ENCODE measurements at places on chromosomes 7 and 10.

- no peak for DNase-seq
These were observed 14.4 kb upstream of the RBM20 start for GRCh38 chr10:110629680-110630191.

DNA sequence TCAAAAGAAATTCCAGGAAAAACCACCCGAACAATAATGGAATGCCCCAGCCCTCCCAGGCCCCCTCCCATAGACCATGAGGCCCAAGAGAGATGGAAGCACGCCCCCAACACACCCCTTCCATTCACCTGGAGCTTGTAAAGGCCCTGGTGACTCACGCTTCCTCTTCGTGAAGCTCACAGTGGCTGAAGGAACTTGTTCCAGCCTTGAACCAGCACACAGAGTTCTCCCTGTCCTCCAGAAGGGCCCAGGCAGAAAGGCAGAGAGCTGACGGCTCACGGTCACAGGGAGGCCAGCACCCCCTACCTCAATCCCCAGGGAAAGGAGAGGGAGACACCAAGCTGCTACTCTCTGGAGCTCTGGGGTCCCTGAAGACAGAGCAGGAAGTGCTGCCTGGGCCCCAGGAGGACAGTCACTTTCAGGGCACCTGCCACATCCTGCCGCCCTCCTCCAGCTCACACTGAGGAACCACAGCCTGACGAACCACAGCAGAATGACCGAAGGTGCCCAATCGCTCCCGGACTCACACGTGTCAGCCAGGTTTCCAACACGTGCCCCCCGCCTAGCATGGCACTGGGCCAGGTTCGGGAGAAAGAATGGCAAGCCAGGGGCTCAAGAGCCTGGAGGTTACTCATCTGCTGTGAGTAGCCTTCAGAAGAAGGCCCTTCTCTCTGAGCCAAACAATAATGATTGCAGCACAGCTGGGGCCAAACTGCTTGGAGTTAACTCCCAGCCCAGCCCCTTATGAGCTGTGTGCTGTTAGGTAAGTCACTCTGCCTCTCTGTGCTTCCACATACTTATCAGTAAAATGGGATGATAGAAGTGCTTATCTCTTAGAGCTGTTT lies 52.8 kb downstream of the DLG5 start:
- DNase-seq: no peak

DNA sequence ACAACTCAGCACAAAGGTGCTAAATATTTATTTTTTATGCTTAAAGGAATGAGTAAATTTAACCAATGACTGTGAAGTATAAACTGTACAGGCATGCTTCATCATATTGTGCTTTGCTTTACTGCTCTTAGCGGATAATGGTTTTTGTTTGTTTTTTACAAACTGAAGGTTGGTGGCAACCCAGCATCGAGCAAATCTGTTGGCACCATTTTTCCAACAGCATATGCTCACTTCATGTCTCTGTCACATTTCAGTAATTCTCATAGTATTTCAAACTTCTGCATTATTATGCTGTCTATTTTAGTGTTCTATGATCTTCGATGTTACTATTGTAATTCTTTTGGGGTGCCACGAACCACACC lies 22.8 kb downstream of the BRAF start:
- DNase-seq: no peak

DNA sequence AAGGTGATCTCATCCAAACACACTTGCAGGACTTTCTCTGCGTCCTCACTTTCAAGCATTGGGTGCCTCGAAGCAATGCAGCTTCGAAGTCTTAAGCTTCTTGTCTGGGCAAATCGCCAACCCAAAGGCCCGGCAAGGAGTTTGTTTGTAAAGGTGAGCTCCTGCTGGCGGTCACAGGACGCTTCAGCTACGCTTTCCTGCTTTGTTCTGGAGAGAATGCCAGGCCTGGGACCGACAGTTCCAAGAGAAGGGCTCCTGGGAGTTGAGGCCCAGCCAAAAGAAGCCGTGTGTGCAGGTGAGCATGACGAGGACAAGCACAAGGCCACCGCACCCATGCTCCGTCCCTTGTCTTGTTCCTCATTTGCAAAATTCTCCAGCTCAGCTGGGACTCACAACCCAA lies 106.6 kb upstream of the DOCK1 start:
- DNase-seq: no peak

DNA sequence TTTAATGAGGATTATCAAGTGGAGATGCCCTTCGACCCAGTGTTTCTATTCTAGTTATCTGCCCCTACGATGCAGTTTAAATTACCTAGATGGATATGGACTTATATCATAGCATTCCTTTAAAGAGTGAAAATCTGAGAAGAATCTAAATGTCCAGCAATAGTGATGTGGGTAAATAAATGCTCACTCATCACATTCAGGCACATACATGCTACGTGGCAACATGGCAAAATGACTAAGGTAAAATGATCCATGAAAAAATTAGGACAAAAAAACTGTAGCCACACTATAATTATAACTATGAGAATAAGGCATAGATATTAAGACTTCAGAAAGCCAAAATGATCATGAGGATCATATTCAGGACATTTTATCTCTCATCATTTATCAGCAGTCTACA lies 82.4 kb upstream of the PDE1C start:
- no peak for DNase-seq

GRCh38 chr7:71716690-71717089 lies 584.7 kb downstream of the GALNT17 start:
- no peak for DNase-seq

DNA sequence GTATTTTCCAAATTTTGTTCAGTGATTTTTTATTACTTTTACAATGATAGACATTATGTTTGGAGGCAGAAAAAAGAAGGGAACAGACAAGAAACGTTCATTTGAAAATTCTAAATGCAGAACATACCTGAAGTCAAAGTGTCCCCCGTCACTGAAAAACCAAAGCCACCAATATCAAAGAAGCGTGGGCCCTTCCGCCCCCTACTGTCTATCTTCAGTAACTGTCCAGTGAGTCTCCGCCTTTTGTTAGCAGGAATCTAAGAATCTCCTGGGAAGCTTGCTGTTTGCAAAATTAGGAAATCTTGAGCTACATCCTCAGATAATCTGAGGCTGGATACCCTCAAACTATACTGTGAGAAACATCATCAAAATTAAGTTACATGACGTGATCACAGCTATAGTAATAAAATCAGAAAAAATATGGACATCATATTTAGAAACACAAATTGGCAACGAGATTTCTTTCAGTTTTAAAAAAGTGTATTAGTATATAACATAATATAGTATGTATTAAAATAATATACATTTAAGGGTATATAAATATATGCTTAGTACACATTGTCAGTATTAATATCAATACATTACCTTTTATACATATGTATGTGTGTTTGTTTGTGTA lies 169.3 kb upstream of the AKR1E2 start:
- DNase-seq: no peak

DNA sequence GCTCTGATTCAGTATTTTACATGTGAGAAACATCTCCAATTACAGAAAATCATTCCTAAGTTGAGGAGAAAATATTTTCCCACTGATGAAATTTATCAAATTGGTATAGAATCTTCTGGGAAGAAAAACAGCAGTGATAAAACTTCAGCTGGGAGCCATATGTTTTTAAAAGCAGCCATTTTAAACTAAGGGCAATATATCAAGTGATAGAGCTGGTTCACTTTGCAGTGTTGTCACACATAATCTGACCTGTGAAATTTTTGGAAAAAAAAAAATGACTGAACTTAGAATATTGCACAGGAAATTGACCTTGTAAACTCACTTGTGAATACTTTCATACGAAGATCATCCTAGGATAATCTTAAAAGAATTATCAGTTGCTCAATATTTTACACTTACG lies 10.5 kb upstream of the EZH2 start:
- no peak for DNase-seq

DNA sequence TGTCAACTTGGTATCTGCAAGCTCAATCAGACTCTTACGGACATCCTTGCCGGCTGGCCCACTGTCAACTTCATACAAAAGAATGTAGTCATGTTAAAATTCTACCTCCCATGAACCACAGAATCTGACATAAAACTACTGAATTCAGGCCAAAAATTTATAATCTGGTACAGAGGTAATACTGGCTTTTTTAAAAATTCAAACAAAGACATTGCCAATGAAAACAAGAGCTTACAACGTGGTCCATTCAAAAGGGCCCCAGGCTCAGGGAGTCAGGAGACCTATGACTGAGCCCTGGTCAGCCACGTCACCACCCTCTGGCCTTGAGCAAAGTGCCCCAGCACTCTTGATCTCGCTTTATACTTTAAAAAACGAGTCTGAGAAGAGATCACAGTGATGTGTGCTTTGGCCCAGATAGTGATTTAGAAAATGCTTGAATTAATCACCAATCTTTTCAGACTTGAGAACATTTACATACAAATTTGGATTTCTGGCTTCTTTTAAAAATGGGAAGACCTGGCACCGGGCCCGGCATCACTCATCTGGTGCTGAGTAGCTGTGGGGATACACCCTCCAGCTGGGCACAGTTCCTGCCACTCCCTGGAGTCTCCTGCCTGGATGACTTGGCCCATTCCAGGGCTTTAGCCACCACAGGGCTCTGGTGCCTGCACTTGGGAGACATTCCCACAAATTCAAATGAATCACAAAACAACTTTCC lies 94.1 kb downstream of the PIP4K2A start:
- no peak for DNase-seq

- DNase-seq: peak; percentile 34
These were observed 729 bp downstream of the DNAJB6 start for GRCh38 chr7:157337316-157338149.

- no peak for DNase-seq
These were observed 421.6 kb downstream of the RPS24 start for GRCh38 chr10:78455236-78455635.

DNA sequence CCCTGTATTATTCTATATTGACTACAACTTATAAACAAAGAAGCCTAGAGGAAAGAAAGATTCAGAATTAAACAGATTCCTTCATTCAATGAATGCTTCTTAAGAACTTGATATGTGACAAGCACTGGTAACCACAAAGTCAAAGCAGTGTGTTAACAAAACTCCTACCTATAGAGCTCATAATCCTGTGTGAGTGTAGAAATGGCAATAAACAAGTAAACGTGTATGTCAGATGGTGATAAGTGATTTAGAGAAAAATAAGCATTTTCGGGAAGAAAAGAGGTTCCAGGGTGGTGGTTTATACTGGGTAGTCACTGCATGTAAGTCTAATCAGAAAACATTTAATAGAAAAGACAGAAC lies 141.3 kb downstream of the JMJD1C start:
- no peak for DNase-seq

DNA sequence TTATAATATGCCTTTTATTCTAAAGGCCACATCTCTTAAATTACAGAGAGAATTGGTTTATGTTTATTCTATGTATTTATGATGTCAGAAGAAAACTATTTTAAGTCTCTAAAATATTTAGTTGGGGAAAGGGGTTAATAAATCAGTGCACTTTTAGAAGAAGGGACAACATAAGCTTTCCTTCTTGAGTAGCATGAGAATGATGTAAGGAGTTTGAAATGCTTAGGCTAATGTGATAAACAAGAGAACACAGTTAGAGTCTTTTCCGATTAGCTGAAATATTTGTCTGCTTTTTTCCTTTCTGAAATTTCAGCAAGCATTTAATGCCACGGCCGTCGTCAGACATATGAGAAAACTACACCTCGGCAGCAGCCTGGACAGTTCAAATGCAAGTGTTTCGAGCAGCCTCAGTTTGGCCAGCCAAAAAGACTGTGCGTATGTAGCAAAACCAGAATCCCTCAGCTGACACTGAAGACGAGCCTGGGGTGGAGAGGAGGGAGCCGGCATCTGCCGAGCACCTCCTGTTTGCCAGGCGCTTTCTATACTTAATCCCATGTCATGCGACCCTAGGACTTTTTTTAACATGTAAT lies 176.2 kb downstream of the CCDC3 start:
- DNase-seq: no peak
